ENCODE measurements at places on chromosomes 16 and 17. TPM values are rescaled to one million over a fixed set of nuclear protein-coding genes. Genes with fewer than 3 reads are reported as not detected.

Gene ZNF287
- 3.4 TPM for total RNA-seq

Gene RASL10B
- total RNA-seq, result 0.51 TPM

Gene NPIPB8
- not detected for total RNA-seq

Gene SCO1
- 26.8 TPM for total RNA-seq

Measured in bronchial epithelial cell (primary cell).